ENCODE measurements at places on chromosomes 13 and 19.

DNA sequence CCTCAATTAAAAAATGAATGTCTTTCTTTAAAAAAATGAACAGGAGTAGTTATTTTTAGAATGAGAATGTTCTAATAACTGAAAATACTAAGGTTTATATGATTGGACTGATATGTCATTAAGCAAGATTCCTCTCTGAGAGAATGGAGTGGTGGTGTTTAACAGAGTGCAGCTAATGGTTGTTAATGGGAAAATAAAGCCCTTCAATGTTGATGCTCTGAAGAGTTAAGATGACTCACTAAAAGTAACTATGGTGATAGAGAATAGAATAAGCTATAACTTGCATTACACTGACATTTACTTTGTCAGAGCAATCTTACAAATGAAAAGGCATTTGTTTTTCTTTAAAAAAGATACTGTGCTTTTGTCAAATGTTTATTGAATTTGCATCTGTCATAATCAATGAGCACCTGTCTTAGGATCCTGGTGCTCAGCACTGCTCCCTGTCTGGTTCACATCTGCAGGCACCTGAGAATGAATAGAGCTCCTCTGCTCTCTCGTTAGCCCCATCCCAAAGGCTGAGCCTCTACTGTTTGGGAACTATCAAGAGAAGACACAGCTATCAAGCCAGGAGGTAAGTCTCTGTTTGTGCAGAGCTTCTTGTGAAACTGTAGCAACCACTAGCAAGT, 15.1 kb downstream of the PABPC3 start:
- H3K4me3 ChIP-seq, result no peak overlapping the region
- no peaks in the 10 kb centered on the region for H3K4me1 ChIP-seq
- no peaks in the 10 kb centered on the region for H3K36me3 ChIP-seq
- H3K27me3 ChIP-seq, result no peaks in the 10 kb centered on the region
- H3K27ac ChIP-seq, result no peak overlapping the region

- no peak overlapping the region for H3K4me3 ChIP-seq
- H3K4me1 ChIP-seq, result no peaks in the 10 kb centered on the region
- H3K27ac ChIP-seq, result no peak overlapping the region
Observed at GRCh38 chr13:37889102-37889501, 19.5 kb upstream of the TRPC4 start.

DNA sequence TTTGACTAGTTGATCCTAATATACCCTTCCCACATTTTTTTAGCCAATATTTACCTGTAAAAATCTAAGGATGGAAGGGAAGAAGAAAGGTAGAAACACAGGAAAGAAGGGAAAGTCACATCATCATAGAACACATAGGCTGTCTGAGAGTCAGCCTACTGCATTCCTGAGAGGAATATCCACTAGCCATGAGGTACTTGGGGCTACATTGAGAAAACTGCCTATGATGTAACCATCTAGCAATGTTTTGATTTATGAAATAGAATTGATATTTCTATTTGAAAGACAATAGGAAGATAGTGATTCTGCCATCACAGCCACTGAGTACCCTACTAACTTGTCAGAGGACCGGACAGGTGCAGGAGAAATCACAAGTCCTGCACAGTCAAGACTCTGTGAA, 873.8 kb downstream of the GPC5 start:
- H3K27me3 ChIP-seq, result no peaks in the 10 kb centered on the region
- H3K36me3 ChIP-seq, result no peaks in the 10 kb centered on the region
- no peak overlapping the region for H3K4me3 ChIP-seq
- H3K4me1 ChIP-seq, result no peaks in the 10 kb centered on the region

DNA sequence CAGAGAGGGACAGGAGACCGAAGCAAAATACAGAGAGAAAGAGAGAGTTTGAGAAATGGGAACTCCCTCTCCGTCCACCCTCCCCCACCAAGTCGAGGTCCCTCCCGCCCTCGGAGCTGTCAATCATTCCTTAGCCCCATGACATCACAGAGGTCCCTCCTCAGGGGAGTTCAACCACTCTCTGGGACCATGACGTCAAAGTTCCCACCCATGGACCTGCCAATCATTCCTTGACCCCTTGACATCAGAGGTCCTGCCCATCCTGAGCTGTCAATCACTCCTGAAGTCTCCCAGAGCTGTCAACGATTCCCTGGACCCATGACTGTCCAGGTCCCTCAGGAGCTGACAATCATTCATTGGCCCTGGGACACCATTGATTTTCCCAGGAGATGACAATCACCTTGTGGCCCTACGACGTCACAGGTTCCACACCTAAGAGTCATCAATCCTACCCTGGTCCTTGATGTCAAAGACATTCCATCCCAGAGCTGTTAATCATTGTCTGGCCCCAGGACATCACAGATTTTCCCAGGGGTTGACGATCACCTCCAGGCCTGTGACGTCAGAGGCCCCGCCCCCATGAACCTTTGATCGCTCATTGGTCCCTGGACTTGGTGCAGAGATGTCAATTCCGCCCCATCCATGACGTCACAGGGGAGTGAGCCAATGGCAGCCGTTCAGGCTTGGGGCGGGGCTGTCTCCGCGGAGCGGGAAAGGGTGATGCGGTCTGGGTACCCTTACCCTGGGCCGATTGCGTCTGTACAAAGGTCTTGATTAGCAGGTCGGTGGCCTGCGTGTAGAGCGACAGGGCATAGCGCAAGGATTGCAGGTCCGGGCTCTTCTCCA, 61.7 kb downstream of the COLGALT1 start:
- H3K36me3 ChIP-seq, result peaks cover 27% of the 10 kb centered on the region
- no peaks in the 10 kb centered on the region for H3K4me1 ChIP-seq
- peak; percentile 88 for DNase-seq
- H3K4me3 ChIP-seq, result peak overlapping the region; percentile 62
- H3K27me3 ChIP-seq, result no peaks in the 10 kb centered on the region

DNA sequence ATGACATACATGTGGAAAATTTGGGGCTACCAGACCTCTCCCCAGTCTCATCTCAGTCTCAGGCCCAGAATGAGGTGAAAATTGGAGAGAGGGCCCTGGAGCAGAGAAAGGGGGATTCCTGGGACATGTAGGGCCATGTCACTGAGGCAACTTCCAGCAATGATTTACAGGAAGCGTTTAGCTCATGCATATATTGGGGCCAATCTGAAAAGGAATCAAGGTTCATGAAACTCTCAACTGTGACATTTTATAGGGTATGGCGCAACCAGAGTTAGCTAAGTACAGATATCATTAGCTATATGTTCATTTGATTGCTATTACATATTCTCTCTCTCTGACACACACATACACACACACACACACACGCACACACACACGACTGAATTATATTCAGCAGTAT, 86.3 kb downstream of the RNASEH2B start:
- H3K27ac ChIP-seq, result no peak overlapping the region
- no peaks in the 10 kb centered on the region for H3K36me3 ChIP-seq
- H3K4me3 ChIP-seq, result no peak overlapping the region
- H3K4me1 ChIP-seq, result peaks cover 6% of the 10 kb centered on the region

DNA sequence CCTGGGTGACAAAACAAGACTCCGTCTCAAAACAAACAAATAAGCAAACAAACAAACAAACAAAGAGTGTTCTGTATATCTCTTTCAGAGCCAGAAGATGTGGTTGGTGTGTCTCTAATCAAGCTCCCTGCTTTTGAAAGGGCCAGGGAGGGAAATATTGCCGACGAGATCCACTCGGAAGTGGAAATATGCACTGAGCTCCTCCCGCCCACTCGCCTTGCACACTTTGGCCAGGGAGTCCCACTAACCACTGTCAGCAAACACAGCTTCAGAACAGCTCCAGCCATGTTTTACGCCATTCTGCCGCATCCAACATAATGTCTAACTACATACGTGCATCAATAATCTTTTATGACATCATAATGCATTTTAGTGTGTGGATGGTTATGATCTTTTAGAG, 155.5 kb upstream of the VSTM2B start:
- no peak overlapping the region for H3K27ac ChIP-seq
- H3K4me1 ChIP-seq, result peaks cover 2% of the 10 kb centered on the region
- peak; percentile 6 for DNase-seq
- no peaks in the 10 kb centered on the region for H3K27me3 ChIP-seq

DNA sequence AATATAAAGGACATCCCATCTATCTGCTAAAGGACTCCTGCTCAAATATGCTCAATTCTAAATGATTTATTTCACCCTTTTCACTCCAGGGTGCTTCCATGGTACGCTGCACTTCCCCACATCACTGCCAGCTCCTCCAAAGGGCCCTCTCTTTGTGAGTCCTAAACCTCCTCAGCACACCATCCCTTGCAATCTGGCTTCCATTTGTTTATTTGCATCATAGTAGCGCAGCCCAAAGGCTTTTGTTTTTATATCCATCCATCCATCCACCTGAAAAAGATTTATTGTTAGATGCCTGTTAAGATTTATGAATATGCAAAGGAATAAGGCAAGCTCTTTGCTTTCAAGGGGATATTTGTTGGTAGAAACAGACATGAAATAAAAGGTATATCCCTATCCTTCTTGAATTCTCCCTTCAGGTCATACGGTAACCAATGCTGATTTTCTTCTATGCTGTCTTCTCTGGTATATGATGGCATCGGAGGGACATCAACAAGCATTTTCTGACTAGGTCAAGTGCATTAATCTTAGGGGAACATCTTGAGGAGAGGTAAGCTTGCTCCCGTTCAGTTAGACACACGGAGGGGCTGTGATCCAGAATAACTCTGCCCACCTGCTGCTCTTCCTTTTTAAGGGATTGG, 397.6 kb downstream of the LIG4 start:
- no peak for DNase-seq
- no peaks in the 10 kb centered on the region for H3K36me3 ChIP-seq
- H3K4me1 ChIP-seq, result peaks cover 5% of the 10 kb centered on the region

- H3K4me3 ChIP-seq, result no peak overlapping the region
- H3K27me3 ChIP-seq, result no peaks in the 10 kb centered on the region
- H3K36me3 ChIP-seq, result peaks cover 1% of the 10 kb centered on the region
- H3K27ac ChIP-seq, result no peak overlapping the region
- peaks cover 5% of the 10 kb centered on the region for H3K4me1 ChIP-seq
Observed at GRCh38 chr19:13637664-13638063, 126.7 kb upstream of the MRI1 start.
